ENCODE measurements at places on chromosomes 1 and 21.

GRCh38 chr1:226635456-226635941 is 86.9 kb downstream of the STUM start:
- DNase-seq, result no peak

- no peak for DNase-seq
These were observed 27.7 kb upstream of the AJAP1 start for GRCh38 chr1:4626560-4627319.

DNA sequence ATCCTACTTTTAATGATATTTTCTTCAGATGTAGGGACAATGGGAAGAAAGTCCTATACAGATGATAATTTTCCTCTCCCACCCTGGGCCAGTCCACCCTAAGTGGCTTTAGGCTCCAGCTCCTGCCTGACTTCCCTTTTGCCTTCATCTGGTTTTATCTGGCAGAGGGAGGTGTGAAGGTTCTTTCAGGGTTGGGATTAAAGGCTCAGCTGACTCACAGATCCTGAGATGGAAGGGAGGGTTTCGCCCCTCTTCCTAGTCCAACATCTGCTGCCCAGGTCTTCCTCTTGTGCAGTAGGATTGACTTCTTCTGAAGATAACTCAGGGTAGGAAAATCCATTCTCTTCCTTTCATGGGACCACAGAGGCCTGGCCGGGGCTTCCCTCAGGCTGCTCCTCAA is 362.4 kb upstream of the KAZN start:
- no peak for DNase-seq

GRCh38 chr1:228768355-228769000 is 33.2 kb downstream of the RHOU start:
- no peak for DNase-seq

DNA sequence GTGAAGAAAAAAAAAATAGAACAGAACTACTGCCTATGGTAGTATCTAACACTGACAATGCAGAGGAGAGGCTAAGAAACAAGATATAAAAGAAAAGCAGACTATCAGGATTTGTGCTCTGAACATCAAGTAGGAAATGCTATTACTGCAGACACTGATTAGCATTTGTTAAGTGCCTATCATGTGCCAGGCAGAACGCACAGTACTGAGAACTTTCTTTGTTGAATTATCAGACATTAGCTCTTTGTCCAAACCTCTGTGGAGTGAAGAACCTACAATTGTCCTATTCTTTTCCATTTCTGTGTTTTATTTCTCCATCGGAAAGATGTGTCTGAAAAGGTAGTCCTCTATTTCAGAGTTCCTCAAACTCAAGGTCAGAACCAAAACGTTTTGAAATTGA is 30.5 kb upstream of the DISP1 start:
- DNase-seq, result no peak

- DNase-seq, result no peak
These were observed 37.8 kb upstream of the CCSAP start for GRCh38 chr1:229380536-229381160.

GRCh38 chr1:162631546-162632191 is 595 bp upstream of the DDR2 start:
- DNase-seq, result peak; percentile 47

DNA sequence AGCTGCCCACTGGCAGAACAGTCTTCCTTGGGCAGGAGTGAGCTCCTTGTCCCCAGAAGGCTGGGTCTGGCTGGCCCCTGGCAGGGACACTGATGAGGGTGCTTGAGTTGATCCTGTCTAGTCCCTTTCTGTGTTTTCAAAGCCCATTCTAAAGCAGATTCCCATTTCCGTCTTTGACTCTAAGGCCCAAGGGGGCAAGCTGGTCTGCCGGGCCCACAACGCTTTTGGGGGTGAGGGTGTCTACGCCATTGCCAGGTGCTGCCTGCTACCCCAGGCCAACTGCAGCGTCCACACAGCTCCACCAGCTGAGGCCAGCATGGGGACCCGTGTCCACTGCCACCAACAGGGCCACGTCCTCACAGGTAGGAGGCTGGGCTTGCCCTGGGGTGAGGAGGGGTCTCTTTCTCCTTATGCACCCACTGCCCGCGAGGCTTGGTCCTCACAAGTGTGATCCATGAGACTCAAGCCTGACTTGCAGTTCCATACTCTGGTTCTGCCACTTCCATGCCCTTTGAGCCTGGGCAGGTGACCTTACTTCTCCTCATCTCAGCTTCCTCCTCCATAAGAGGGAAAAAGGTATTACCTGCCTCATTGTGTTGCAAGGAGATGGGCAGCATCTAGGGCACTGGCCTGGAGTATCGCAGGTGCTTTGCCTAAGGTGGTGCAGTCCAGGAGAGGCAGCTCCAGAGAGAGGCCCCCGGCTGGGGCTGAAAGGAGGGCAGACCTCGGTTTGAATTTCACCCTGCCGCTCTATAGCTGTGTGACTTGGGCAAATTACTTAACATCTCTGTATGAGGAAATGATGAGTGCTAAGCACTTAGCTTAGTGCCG is 20.2 kb downstream of the PCSK9 start:
- no peak for DNase-seq

- peak; percentile 86 for DNase-seq
These were observed 3.8 kb downstream of the FBXO2 start for GRCh38 chr1:11650331-11650991.

- DNase-seq, result peak; percentile 84
These were observed 2.6 kb downstream of the COL16A1 start for GRCh38 chr1:31701091-31701736.

- DNase-seq, result no peak
These were observed 249.3 kb upstream of the DUSP10 start for GRCh38 chr1:221991221-221991620.

DNA sequence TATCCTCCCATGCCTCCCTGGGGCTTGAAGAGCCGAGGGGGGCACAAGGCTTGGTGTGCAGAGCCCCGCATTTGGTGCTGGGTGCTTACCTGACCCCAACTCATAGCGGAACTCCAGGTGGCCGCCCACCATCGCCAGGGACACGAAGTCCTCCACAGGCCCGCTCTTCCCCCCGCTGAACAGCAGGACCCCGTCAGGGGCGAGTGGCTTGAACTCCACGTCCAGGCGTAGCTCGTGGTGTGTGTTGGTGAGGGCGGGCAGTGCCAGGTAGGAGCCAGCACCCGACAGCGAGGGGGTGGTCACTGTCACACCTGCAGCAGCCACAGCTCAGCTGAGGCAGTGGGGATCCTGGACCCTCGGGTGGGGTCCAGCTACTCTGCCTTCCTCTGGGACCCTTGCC is 17.2 kb downstream of the LDLRAD2 start:
- DNase-seq, result no peak

- DNase-seq, result no peak
These were observed 48.8 kb downstream of the TENT5C start for GRCh38 chr1:117654493-117655219.

DNA sequence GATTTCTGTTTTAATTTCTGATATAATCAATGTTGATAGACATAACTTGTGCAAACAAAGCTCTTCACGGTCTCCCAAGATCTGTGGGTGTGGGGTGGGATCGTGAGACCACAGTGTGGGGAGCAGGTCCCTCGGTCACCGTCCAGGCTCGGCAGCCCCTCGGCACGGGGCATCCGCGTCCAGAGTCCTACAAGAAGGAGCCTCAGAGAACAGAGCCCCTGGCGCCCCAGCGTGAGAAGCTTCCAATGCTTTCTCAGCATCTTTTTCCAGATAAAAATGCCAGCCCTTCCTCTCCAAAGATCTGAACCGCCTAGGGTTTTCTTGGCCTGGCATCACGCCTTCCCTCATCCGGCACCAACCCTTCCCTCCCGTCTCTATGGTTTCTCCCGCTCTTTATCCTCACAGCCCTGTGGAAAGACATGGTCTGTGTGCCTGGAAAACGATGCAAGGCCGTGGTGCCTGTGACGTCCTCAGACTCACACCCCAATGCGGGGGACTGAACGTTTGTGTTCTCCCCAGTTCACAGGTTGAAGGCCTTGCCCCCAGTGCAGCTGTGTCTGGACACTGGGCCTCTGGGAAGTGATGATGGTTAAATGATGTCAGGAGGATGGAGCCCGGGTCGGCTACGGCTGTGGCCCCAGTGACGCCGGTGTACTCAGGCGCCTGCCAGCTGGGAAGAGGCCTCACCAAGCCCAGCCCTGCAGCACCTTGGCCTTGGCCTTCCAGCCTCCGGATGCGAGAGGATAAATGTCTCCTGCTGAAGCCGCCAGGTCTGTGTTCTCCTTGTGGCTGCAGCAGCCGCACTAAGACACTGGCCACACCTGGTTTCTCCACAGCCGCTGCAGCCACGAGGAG is 45.9 kb upstream of the COL6A2 start:
- no peak for DNase-seq

DNA sequence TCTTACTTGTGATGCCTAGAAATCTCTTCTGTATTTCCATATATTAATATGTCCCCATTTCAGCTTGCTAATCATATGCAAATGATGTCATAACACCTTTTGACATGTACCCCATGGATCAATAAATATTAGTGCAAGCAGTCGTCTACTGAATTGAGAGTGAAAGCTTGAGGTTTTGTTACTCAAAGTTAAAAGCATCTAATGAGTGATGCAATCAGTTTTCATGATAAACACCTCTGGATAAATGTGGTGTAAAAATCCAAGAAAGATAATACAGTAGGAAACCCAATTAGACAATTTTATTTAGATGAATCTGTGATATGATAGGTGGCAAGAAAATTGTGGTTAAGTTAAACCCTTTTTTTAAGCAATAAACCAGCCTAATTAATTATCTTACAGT is 141.2 kb upstream of the DMRTA2 start:
- DNase-seq, result no peak

DNA sequence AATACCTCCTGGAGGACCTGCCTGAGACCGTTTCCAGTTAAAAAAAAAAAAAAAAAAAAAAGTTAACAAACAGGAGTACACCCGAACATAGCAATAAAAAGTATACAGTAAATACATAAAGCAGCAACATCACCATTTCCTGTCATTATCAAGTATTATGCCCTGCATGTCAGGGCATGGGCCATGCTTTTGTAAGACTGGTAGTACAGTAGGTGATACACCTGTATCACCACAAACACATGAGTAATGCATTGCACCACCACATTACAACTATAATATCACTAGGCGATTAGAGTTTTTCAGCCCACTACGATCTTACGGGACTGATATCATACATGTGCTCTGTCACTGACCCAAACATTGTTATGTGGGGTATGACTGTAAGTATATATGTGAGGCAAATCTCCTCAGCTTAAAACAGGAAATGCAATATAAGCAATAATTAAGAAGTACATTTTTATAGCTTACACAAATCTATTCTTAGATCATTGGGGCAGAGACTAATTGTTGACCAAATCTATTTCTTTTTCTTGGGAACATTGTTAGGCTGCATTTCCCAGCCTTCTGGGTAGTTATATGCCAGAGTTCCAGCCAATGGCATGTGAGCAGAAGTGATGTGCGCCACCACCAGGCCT is 98.1 kb downstream of the PLD5 start:
- no peak for DNase-seq

- no peak for DNase-seq
These were observed 325.6 kb downstream of the RRAGC start for GRCh38 chr1:38533772-38534472.

DNA sequence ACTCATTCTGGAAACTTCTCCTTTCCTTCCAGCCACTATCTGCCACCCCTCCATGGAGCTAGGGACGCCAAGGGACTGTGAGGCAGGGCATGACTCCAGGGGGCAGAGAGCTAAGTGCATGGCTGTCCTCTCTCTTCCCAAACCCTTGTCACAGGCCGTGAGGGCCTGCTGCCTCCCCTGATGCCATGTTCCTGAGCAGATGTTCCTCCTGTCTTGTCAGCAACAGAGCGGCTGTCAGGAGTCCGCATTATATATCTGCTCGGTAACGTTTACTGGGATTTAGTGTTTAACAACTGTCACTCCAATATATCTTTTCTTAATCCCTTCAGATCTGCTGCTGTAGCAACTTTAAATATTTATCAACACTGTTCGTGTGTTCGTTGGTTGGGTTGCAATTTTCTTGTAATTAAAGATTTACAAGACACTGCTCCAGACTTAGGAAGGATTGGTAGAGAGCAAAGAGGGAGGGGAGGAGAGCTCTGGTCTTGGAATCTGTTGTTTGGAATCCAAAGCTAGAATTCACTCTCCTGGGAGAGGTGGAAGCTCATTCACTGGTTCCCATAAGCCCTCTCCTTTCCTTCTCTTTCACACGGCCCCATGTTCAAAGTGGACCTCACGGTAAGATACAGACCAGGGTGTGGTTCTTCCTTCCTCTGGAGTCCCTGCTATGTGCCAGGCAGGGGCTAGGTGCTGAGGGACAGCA is 76.2 kb downstream of the MDM4 start:
- DNase-seq, result no peak

DNA sequence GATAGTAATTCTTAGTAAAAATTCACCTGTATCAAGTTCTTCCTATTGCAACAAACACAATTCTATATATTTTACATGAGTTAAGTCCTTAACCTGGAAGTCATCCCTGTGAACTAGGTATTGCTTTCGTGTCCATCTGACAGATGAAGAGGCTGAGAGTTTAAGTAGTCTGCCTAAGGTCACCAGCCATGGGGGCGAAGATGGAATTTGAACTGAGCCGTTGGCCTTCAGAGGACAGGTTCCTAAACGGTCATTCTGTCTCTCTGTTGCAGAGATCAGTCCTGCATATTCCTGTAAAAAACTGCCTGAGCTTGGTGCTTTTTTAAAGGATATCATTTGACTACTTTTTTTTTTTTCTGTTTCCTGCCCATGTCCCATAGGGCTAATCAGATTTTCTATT is 10.2 kb upstream of the POFUT2 start:
- DNase-seq, result no peak

DNA sequence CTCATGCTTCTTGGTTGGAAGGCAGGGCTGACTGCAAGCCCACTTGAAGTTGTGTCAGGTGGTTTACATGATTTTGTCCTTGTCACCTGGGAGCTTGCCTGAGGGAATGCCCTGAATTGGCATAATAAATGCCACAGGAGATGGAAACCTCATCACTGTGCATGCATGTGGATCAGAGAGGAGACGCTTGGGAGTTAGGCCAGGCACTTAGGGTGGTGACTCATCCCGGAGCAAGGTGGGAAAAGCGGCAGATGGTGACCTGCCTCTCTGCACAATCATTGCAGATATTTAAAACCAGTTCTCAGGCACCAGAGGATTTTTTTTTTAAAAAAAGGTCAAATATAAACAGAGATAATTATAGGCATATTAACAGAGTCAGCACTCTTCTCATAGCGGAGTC is 202.2 kb upstream of the KIAA0040 start:
- no peak for DNase-seq

- no peak for DNase-seq
These were observed 17.3 kb downstream of the LRRC42 start for GRCh38 chr1:53963460-53963859.

GRCh38 chr1:182848736-182849135 is 9.6 kb downstream of the DHX9 start:
- DNase-seq, result no peak

- no peak for DNase-seq
These were observed 124.6 kb upstream of the CAMK1G start for GRCh38 chr1:209458921-209459320.

Measured in kidney (tissue), 22 donors.